Cerebellum (tissue), 4 donors: ENCODE measurements at places on chromosomes 11 and 22.

DNA sequence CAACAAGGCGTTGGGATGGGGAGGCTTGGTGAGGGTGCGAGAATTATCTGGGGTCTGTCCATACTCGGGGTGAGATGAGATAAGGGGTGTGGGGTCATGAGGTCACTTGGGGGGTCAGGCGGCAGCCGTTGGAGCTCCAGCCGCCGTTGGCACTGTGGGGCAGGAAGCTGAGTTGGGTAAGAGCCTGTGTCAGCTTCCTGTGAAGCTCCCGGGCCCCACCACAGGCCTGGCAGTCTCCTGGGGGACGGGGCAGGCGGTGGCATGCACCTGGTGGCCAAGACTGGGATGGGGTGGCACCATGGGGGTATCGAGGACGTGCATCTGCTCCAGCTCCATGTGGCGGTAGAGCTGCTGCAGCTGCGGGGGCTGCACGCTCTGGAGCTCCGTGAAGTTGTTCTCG is 7.1 kb upstream of the MYBPC3 start:
- DNase-seq, result no peak

- DNase-seq, result no peak
These were observed 132.8 kb downstream of the ATXN10 start for GRCh38 chr22:45804319-45804985.

DNA sequence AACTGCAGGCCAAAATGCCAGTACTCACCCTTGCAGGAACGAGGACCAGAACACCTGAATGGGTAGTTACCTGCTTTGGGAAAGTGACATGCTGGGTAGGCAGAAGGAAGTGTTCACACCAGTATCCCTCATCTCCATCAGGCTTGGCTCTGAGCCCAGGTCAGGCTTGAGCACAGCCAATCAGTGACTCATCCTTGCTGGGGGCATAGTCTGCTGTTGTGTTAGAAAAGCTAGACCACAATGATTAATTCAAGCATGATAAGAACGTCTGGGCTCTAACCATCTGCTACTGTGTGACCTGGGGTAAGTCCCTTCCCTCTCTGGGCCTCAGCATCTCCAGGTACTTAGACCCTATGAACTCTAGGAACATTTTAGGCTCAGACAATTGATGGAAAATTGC is 450.4 kb downstream of the MIAT start:
- peak; percentile 33 for DNase-seq

GRCh38 chr11:44759743-44760476 is 33.1 kb downstream of the TSPAN18 start:
- no peak for DNase-seq

- peak; percentile 72 for DNase-seq
These were observed 1.1 kb downstream of the SLC3A2 start for GRCh38 chr11:62881579-62882430.

- DNase-seq, result no peak
These were observed at the start of gene TMA7B for GRCh38 chr22:39959640-39960447. TMA7B (plus strand) TSS chr22:39960397; CDS start chr22:39964375, 3,978 bp downstream.

- no peak for DNase-seq
These were observed 555.2 kb downstream of the SOX6 start for GRCh38 chr11:15801126-15801525.

GRCh38 chr11:124878759-124879492 is 13.7 kb downstream of the ROBO3 start:
- DNase-seq, result no peak

DNA sequence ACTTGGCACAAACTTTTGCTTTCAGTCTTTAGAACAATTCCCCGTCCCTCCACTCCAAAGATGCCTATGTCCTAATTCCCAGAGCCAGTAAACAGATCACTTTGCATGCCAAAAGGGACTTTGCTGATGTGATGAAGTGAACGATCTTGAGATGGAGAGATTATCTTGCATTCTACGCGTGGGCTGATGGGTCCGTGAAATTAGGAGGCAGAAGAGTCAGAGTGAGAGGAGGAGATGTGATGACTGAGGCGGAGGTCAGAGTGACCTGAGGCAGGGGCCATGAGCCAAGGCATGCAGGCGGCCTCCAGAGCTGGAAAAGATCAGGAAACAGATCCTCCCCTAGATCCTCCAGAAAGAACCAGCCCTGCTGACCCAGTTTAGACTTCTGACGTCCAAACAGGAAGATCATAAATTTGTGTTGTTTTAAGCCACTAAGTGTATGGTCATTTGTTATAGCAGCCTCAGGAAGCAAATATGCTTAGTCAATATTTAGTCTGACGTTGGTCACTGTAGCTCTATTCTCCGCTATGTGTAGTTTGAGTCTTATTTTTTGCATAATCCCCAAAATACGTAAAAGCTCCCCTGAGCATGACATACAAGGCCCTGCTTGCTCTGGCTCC is 76.0 kb upstream of the TIMP3 start:
- DNase-seq, result no peak

- DNase-seq, result no peak
These were observed 350.7 kb downstream of the LARGE1 start for GRCh38 chr22:33569559-33569958.

- no peak for DNase-seq
These were observed 1.1 kb downstream of the ATL3 start for GRCh38 chr11:63670096-63670432.

DNA sequence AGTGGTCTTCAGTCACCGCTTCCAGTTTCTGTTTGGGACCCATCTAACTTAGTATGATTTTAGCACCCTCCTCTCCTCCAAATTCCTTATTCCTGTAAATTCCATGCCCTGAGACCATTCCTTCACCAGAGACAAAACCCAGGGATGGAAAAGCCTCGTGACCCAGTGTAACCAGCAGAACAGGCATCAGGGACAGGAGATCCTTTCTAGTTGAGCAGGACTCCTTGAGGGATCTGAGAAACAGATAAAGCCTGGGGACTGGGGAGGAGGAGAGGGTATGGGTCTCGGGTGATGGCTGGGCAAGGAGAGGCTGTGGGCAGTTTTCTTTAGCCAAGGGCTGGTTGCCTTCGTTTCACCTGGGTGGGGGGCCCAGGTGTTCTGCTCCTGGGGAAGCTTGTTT is 40.9 kb downstream of the TEAD1 start:
- DNase-seq, result no peak

GRCh38 chr11:113876798-113877669 is 1.7 kb upstream of the USP28 start:
- DNase-seq, result no peak

GRCh38 chr11:62919898-62920640 is 1.1 kb downstream of the CHRM1 start:
- no peak for DNase-seq

DNA sequence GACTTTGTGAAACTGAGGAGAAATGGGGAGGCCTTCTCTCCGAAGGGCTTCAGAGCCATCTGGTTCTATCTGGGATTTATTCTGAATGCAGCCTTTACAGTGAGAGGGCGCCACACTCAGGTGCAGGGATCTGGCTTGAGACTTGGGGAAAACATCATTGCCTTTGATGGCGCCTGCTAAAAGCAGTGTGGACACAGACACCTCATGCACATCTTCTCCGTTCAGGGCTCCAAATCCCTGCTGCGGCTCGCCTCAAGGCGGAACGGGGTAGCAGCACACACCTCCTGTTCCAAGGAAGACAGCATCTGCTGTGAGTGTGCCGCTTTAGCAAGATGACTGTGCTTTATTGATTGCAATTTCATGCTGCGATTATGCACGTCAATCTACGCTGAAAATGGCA is 37.1 kb upstream of the OLFML1 start:
- DNase-seq, result peak; percentile 37

DNA sequence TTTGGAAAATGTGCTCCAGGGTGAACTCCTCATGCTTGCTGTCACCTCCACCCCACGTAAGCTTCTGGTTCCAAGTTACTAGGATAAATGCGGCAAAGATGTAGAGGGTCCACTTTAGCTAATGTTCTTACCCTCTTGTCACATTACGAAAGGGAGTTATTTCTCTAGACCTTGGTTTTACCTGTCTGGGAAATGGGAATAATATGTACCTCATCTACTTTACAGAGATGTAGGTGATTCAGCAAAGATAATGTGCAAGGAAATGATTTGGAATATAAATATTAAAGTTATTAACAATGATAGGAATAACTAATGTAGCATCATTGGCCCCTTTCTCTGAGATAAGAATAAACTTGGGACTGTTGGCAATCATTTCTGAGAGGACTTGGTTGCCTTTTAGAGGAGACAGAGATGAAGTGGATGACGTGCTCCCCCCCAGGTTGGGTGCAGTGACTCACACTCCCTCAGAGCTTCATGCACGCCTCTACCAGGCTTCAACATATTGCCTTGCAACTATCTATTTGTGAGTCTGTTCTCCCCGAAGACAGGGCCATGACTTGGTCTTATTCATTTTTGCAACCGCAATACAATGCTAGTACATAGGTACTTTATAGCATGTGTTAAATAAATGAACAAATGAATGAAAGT is 97.1 kb downstream of the ME3 start:
- DNase-seq, result no peak

- peak; percentile 61 for DNase-seq
These were observed 55.2 kb downstream of the PANX1 start for GRCh38 chr11:94183886-94184264.

DNA sequence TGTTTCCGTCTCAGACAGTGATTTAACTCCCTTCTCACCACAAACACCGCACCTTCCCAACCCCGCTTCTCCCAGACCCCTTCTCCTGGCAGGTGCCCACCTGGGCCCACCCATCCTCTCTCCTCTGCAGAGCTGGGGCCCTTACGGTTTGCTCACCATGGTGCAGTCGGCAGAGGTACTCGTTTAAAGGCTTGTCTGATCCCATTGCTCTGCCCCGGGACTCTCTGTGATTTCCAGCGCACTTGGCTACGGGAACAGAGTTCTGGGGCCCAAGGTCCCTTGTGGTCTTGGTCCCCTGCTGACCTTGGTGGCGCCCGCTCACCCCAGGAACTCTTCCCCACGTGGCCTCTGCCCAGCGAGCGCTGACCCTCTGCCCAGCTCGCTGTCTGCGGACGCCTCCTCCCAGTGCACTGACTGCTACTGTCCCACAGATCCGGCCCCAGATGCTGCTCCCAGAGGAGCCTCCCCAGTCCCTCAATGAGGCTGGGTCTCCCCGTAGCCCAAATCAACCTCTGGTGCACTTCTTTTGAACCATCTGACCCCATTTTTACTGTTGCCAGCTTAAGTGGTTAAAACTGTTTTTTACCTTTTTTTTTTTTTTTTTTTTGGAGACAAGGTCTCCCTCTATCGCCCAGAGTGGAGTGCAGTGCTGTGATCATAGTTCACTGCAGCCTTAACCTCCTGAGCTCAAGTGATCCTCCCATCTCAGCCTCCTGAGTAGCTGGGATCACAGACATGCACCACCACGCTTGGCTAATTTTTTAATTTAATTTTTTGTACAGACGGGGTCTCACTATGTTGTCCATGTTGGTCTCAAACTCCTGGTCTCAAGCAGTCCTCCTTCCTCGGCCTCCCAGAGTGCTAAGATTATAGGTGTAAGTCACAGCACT is 21.3 kb upstream of the CTSD start:
- no peak for DNase-seq

DNA sequence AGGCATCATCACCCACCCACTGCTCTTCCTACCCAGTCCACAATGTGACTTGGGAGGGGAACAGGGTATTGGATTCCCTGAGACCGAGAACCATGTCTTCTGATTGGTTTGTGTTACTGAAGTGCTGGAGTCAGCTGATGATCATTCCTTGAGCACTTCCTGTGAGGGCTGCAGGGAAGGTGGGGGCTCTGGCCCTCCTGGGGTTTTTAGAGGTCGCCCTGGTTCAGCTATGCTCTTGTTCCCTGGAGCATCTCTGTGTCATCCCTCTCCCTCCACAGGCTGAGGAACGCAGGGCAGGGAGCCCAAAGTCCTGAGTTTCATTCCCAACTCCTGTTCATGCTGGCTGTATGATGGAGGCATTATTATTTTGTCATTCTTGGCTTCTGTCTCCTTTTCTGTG is 6.7 kb downstream of the ZC3H7B start:
- DNase-seq, result no peak

DNA sequence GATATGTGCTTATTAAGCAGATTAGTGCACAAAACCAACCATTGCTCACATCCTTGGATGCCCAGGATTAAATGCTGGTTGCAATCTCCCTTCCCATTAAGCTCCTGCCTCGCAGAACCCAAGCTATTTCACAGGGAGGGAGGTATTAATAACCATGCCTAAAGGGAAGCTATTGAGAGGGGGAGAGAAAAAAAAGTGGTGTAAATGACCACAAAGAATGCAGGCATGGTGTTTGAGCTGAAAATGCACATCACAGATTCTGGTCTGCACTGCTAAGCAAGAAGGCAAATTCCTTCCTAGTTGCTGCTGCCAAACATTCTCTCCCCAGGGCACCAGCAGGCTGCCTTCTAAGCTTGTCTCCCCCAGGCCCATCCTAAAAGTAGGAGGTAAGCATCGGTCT is 92.0 kb upstream of the ISX start:
- DNase-seq, result no peak

GRCh38 chr11:131696690-131697089 is 326.3 kb downstream of the NTM start:
- DNase-seq, result no peak

GRCh38 chr11:59866397-59866796 is at the start of gene TCN1:
TCN1 (minus strand) TSS chr11:59866487; CDS start chr11:59866470, 17 bp downstream.
- no peak for DNase-seq

GRCh38 chr11:35675901-35676610 is 13.5 kb downstream of the TRIM44 start:
- DNase-seq, result no peak

DNA sequence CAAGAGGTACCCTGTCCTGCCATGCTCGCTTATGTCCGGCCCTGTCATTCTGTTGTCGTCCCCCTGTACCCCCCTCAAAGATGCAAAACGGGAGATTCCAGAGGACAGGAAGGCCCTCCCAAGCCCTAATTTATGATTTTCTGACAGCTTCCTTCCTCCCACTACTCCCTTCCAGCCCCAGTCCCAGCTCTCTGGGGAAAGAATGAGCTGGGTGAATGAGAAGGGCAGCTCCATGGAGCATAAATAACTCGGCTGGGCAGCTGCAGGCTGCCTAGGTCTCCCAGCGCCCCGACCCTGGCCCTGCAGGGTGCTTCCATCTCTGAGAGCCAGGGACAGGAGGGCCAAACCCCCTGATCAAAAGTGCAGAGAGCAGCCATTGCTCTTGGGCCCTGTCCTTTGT is 3.9 kb upstream of the EMID1 start:
- DNase-seq, result no peak

DNA sequence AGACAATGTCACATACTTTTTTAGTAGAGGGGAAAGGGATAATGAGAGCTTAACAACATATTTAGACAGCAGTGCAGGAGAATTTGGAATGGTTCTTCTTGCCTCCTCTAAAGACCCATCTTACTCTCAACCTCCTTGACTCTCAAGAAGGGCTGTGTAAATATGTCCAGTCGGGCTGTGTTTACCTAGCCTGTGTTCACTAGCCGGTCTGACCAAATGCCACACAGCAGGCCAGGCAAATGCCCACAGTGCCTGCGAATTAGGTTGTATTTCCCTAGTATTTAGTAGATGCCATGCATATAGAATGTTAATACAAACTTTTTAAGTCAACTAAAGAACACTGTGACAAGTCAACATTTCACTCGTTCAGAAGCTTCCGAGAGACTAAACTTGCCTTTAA is 51.4 kb upstream of the MTMR2 start:
- no peak for DNase-seq

DNA sequence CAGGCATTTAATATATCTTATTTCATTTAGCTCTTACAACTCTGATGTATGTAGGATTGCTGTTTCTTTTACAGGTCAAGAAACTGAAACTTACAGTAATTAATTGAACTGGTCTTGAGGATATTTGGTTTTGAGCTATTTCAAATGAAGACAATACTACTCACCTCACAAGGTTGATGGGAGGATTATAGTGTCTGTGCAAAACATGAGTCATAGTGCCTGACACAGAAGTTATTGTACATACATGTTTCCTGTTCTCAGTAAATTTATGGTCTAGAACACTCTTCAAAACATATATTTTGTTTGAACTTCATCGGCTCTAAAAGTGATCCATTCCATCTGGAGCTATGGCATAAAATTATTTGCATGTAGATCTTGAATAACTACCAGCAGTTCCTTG is 61.9 kb downstream of the CECR2 start:
- no peak for DNase-seq
